ENCODE measurements at places on chromosomes 6 and 20. TPM values are rescaled to one million over a fixed set of nuclear protein-coding genes. Genes with fewer than 3 reads are reported as not detected.

DNA sequence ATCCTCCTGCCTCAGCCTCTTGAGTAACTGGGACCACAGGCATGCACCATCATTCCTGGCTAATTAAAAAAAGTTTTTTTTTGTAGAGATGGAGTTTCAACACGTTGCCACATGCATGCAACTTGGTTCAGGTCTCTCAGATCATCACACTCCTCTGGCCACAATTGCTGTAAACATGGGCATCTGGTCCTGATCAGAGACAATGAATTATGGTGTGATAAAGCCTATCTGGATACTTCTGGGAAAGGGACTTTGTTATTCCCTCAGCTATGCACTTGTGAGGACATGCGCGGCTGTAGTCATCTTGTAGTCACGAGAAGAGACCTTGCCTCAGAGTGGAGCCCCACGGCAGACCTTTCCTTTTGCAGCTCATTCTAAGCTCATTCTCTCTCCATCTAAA lies 210.9 kb upstream of the ZFP64 start:
- no peak for DNase-seq

DNA sequence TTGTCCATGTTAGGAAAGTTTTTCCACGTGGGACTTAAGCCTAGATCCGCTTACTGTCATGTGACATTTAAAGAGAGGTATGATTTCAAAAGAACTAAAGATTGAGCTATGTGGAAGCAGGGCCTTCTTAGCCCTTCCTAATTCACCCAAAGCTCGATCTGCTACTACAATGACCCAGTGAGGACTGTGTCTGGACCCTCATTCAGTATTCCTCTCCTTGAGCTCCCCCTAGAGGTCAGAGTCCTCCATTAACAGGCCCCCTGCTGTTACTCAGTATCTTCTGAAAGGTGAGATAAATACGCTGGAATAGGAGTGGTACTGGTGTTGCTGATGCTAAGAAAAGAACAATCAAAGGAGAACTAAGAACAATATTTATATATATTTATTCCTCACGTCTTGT lies 414.0 kb downstream of the GJA1 start:
- peak; percentile 31 for DNase-seq

DNA sequence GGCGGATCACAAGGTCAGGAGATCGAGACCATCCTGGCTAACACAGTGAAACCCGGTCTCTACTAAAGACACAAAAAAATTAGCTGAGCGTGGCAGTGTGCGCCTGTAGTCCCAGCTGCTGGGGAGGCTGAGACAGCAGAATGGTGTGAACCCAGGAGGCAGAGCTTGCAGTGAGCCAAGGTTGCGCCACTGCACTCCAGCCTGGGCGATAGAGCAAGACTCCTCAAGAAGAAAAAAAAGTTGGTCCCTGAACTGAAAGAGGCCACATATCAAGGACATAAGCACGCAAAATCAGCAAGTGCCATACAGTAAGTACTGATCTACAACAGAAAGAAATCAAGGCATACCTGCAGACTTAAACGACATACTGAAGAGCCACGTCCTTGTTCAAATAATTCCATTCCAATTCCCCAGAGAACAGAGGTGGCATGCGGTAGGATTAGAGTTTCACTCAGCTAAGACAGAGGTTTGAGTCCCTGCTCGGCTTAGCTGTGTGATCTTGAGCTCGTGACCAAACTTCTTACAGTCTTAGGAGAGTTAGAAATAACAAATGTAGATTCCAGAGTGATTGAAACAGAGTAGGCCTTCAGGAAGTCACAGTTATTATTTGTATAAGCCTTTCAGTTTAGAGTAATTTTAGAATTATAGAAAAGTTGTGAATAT lies 29.2 kb downstream of the B4GALT5 start:
- DNase-seq: no peak

The SPATS1 gene
- not detected for polyA plus RNA-seq

GRCh38 chr20:49846206-49846807 lies 33.7 kb downstream of the SLC9A8 start:
- no peak for DNase-seq

GRCh38 chr20:24970754-24971153 lies 21.7 kb downstream of the CST7 start:
- DNase-seq: no peak

The FABP7 gene
- 1.0 TPM for polyA plus RNA-seq

- DNase-seq: no peak
These were observed 23.4 kb upstream of the CCN5 start for GRCh38 chr20:44691424-44692423.

The ASIP gene
- 0.34 TPM for polyA plus RNA-seq

DNA sequence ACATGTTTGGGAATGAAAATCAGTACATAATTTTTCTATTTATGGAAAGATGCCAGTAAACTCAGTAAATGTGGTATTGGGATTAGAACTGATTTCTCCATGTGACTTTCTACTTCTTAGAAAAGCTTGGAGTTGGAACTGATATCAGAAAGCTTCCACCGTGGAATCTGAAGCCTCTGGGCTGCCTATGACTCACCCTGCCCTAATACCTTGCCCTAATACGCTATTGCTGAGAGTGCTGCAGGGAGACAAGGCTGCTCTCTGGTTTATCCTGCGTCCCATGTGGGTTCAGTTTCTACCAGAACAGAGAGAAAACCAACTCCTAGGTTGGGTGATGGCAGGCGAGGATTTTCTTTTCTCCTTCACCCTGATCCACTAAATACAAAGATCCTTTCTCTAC lies 3.3 kb upstream of the STMND1 start:
- no peak for DNase-seq

Data from left renal cortex interstitium (tissue), 4 donors.